ENCODE measurements at places on chromosomes 11 and 22. TPM values are rescaled to one million over a fixed set of nuclear protein-coding genes. Genes with fewer than 3 reads are reported as not detected.

FAM227A gene
- not detected for polyA plus RNA-seq

OR2D2 gene
- not detected for polyA plus RNA-seq

DNA sequence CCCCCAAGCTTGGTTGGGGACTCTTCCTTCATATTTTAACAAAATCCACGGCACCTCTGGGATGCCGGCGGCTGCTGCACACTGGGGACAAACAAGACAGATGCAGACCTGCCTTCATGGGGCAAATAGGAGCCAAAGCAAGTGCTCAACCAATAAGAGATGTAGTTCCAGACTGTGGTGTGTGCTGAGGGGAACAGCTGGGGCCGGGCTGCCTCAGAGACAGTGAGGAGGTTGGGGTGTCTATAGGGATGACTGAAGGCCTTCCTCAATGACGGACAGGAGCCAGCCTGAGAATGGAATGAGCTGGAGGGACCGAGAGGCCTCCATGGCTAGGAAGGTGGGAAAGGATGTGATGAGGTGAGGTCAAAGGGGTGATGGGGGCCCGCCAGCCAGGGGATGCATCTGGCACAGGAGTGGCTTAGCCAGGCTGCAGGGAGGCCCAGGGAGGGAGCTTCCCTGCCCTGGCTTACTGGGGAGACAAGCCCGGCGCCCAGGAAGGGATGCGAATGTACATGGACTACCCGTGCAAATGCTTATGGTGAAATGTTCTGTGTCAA is 10.3 kb upstream of the CTSD start:
- H3K36me3 ChIP-seq, result no peaks in the 10 kb centered on the region
- no peak overlapping the region for H3K4me3 ChIP-seq
- peaks cover 30% of the 10 kb centered on the region for H3K27me3 ChIP-seq
- no peak for DNase-seq

DNA sequence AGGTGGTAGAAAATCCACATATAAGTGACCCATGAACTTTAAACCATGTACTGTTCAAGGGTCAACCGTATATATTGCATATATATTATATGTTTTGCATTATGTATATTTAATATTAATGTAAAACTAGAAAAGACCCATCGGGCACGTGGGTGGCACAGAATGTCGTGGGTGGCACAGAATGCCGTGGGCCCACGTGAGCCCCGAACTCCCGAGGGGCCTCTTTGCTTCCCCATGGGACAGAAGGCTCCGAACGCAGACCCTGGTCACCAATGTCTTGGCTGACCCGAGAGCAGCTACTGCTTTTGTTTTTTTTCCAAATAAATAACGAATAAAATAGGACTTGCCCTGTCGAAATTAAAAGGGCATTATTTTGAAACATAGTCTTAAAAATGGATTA is 415.4 kb downstream of the BRD1 start:
- no peak for DNase-seq
- peaks cover 13% of the 10 kb centered on the region for H3K27me3 ChIP-seq
- no peaks in the 10 kb centered on the region for H3K4me1 ChIP-seq

GRCh38 chr11:76632492-76632891 is 38.1 kb downstream of the LRRC32 start:
- no peak overlapping the region for H3K27ac ChIP-seq
- H3K27me3 ChIP-seq, result no peaks in the 10 kb centered on the region
- H3K4me1 ChIP-seq, result peaks cover 61% of the 10 kb centered on the region

DNA sequence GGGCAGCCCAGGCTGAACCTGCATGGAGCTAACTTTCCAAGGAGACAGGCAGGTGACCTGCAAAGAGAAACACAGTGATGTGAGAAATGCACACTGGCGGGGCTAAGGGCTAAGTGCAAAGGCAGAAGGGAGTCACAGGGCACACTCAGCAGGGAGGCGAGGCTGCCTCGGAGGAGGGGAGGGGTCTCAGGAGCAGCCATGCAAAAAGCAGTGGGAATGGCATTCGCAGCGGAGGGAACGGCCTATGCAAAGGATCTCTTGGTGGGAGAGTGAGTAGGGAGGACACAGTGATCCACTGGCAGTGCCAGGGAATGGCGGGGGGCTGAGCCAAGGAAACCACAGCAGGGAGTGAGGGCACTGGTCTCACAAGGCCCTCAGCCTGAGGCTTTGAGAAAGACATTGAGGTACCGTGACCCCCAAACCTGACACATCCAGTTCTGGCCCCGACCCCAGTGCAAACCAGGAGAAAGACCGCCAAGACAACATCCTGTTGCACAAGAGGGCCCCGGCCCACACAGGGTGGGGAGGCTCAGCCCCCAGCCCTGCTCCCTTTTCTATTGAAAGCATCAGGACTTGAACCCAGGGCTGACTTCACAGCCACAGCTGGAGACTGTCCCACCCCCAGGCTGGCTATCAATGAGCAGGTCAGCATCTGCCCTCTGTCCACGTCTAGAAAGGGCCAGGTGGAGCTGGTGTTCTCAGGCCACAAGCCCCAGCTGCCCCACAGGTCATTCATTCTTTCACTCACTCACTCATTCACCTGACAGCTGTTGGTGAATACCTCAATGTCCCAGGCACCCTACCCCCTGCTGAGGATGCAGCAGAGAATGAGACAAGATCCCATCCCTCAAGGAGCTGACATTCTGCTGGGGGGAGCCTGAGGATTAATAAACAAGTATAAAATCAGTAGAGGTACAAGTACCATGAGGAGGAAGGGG is 50.7 kb downstream of the IGLL1 start:
- no peak for DNase-seq
- H3K27me3 ChIP-seq, result peaks cover 37% of the 10 kb centered on the region
- no peak overlapping the region for H3K4me3 ChIP-seq
- H3K27ac ChIP-seq, result no peak overlapping the region

GRCh38 chr11:34510673-34511072 is 2.9 kb downstream of the ELF5 start:
- peak overlapping the region; percentile 28 for H3K27ac ChIP-seq
- H3K4me1 ChIP-seq, result no peaks in the 10 kb centered on the region
- no peak overlapping the region for H3K4me3 ChIP-seq

DNA sequence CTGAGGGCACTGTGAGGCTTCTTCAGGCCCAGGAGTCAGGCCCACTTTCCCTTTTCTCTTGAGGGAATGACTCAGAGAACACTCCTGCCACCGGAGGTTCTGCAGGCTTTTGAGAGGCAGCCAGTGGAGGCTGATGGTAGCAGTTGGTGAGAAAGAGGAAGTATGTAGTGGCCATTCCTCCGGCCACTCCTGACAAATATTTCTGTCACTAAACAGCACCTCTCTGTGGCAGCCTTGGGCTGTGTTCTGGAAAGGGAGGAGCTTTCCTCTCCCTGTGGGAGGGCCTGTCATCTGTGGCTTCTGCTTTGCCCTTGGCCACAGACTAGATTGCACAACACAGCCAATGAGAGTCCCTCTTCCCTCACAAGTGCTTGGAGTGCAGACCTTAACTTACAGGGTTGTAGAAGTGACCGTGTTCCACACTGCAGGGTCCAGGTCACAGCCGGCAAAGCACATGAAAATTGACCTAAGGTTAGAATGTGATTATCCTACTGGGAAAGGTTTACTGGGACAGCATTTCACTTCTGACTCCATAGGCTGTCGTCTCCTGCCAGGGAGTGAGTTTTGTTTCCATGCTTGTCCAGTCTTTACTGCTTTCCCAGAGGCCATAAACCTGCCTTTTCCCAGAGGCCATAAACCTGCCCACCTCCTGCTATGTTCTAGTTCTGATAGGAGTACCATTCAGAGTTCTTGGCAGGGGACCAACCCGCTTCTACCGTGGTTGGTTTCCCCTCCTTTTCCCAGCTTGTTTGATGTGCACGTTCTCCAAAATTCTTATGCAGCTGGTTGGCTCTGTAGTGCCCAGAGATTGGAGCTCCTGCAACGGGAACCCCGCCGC is 33.3 kb downstream of the MARK2 start:
- peak; percentile 12 for DNase-seq
- H3K4me1 ChIP-seq, result peaks cover 54% of the 10 kb centered on the region
- H3K36me3 ChIP-seq, result peaks cover 7% of the 10 kb centered on the region
- H3K4me3 ChIP-seq, result no peak overlapping the region
- H3K27ac ChIP-seq, result peak overlapping the region; percentile 15

- no peak overlapping the region for H3K27ac ChIP-seq
- H3K36me3 ChIP-seq, result peaks cover 16% of the 10 kb centered on the region
- no peak for DNase-seq
- H3K27me3 ChIP-seq, result peaks cover 44% of the 10 kb centered on the region
Observed at GRCh38 chr22:48477031-48477721, 1350.5 kb downstream of the BRD1 start.

DNA sequence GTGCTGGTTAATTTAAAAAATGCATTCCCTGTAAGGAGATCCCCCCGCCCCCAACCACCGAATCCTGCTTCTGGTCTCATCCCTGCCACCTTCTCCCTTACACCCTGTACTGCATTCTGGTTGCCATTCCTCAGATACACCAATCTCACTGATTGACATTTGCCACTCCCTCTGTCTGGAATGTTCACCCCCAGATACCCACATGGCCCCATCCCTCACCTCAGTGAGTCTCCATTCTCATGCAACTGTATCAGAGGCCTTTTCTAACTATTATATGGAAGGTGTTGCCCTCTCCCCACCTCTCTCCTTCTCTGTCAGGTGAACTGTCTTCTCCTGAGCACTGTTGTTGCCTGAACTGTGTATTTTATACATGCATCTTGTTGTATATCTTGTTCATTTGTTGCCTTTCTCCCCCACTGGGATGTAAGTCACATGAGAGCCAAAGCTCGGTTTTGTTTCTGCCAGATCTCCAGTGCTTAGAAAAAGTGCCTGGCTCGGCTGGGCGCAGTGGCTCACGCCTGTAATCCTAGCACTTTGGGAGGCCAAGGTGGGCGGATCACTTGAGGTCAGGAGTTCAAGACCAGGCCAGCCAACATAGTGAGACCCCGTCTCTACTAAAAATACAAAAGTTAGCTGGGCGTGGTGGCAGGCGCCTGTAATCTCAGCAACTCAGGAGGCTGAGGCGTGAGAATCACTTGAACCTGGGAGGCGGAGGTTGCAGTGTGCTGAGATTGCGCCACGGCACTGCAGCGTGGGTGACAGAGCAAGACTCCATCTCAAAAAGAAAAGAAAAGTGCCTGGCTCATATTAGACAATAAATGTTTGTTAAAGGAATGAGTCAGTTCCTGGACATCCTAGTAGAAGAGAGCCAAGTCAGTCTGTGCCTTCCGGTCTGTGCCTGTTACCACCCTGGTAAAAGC is 61.0 kb downstream of the TNRC6B start:
- no peaks in the 10 kb centered on the region for H3K36me3 ChIP-seq
- H3K27me3 ChIP-seq, result no peaks in the 10 kb centered on the region
- H3K27ac ChIP-seq, result peak overlapping the region; percentile 95

- no peak for DNase-seq
- no peaks in the 10 kb centered on the region for H3K36me3 ChIP-seq
- no peak overlapping the region for H3K4me3 ChIP-seq
- no peaks in the 10 kb centered on the region for H3K27me3 ChIP-seq
- no peaks in the 10 kb centered on the region for H3K4me1 ChIP-seq
Observed at GRCh38 chr11:8503910-8504364, 90.1 kb downstream of the STK33 start.

GRCh38 chr11:61966734-61967115 is 709 bp downstream of the FTH1 start:
- no peaks in the 10 kb centered on the region for H3K27me3 ChIP-seq
- peak overlapping the region; percentile 98 for H3K27ac ChIP-seq
- no peak for DNase-seq

DNA sequence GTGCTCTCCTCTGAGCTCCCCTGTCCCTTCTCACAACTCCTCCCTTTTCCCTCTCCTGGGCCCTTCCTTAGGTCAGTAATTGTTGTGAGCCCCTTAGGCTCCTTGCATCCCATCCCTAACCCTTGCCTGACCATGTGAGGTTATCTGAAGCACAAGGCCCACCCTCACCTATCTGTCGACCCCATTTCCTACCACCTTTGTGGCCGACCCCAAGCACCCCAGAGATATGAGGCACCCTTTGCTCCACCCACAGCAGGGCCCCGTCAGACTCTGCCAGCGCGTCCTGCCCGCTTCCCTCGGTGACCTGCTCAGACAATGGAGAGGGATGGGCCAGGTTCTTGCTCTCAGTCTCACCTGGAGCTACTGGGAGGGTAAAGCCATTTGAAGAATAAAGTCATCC is 1.3 kb downstream of the GNG3 start:
- H3K36me3 ChIP-seq, result no peaks in the 10 kb centered on the region
- peaks cover 61% of the 10 kb centered on the region for H3K4me1 ChIP-seq
- peak overlapping the region; percentile 99 for H3K27ac ChIP-seq
- no peak for DNase-seq
- peak overlapping the region; percentile 98 for H3K4me3 ChIP-seq

DNA sequence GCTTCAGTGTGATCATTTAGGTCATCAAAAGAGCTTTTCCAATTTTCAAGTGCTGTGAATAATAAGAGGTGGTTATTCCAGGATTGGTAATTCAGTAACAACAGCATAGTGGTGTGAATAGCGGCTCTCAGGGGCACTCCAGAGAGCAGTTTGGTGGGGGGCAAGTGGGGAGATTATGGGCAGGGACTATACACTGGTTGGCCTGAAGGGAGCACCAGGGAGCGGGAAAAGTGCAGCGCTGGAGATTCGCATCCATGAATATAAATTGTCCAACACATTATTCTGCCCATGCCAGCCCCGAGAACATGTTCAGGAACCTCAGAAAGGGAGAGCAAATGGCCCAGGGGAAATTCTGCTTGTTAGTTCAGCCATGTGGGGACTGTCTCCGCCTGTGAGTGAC is 37.9 kb downstream of the OR6Q1 start:
- no peak overlapping the region for H3K4me3 ChIP-seq
- H3K4me1 ChIP-seq, result no peaks in the 10 kb centered on the region
- no peak for DNase-seq
- H3K27ac ChIP-seq, result no peak overlapping the region
- H3K36me3 ChIP-seq, result no peaks in the 10 kb centered on the region

GRCh38 chr11:37963440-37963839 is 1365.4 kb upstream of the RAG2 start:
- H3K36me3 ChIP-seq, result no peaks in the 10 kb centered on the region
- no peak overlapping the region for H3K27ac ChIP-seq
- no peaks in the 10 kb centered on the region for H3K4me1 ChIP-seq
- H3K4me3 ChIP-seq, result no peak overlapping the region
- H3K27me3 ChIP-seq, result no peaks in the 10 kb centered on the region
- DNase-seq, result no peak

DNA sequence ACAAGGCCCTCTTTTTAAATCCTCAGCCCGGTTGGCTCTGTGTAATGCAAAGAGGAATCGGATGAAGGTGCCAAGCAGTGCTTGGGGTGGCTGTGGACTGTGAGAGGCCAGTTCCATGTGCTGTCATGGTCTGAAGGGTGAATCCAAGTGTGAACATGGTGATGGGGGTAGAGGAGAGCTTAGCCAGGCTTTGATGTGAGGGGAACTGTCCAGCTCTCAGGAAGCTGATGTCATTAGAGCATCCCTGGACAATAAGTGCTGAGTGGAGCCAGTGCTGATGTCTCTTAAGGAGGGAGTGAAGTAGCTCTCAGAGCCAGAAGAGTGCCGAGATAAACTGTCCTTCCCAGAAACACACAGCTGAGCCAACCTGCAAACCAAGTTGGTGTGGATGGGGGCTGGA is 53.6 kb downstream of the NAV2 start:
- H3K27me3 ChIP-seq, result peaks cover 49% of the 10 kb centered on the region
- no peak overlapping the region for H3K4me3 ChIP-seq
- no peak overlapping the region for H3K27ac ChIP-seq

Data from naive B cell (primary cell).